ENCODE measurements at places on chromosomes 2 and 18.

- no peaks in the 10 kb centered on the region for H3K27me3 ChIP-seq
- DNase-seq: no peak
- no peaks in the 10 kb centered on the region for H3K4me1 ChIP-seq
These were observed 715.8 kb upstream of the ID2 start for GRCh38 chr2:7966032-7966431.

- DNase-seq: no peak
- no peaks in the 10 kb centered on the region for H3K27me3 ChIP-seq
- no peak overlapping the region for H3K27ac ChIP-seq
- H3K4me3 ChIP-seq: no peak overlapping the region
- no peaks in the 10 kb centered on the region for H3K4me1 ChIP-seq
- H3K36me3 ChIP-seq: no peaks in the 10 kb centered on the region
These were observed 159.7 kb downstream of the NAPG start for GRCh38 chr18:10685484-10685883.

DNA sequence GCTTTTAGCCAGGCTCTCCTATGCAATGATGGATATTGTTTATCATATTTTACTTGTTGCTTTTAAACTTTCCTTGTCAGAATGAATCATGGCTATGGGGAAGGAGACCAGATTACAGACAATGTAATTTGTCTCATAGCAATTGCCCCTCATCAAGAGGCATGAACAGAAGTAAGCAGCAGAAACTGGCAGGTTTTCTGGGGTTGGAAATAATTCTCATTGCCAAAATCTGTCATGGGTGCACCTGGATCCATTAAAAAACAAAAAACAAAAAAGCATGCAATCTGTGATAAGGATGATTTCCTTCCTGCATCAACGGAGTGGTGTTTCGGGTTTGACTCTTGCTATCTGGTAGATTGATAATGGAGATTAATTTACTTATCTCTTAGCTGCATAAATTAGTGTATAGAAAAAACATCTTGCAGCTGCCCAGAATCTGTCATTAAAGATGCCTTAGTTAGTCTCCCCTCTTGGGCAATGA is 419.6 kb downstream of the SOX11 start:
- no peak for DNase-seq
- H3K4me3 ChIP-seq: no peak overlapping the region
- H3K36me3 ChIP-seq: no peaks in the 10 kb centered on the region

GRCh38 chr2:136178941-136179601 is 61.1 kb upstream of the CXCR4 start:
- no peaks in the 10 kb centered on the region for H3K27me3 ChIP-seq
- no peaks in the 10 kb centered on the region for H3K36me3 ChIP-seq
- no peak overlapping the region for H3K27ac ChIP-seq
- no peak overlapping the region for H3K4me3 ChIP-seq

DNA sequence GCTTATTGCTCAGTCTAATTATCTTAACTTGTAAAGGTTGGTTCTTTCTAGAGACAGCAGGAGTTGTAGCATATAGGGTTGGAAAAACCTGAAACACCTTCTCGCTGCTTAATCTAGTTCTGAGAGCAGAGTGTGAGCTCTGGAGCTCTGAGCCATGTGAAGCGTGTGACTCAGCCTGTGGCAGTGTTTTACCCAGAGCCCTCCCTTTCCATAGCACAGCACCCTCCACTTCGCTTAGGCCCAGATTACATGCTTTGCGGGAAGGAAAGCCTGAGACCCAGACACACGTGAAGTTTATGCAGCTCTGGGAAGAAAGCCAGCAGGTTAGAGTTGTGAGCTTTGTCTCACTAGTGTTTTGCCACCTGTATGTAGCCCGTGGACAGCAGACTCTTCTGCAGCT is 74.5 kb downstream of the INPP4A start:
- H3K4me1 ChIP-seq: peaks cover 38% of the 10 kb centered on the region
- H3K36me3 ChIP-seq: no peaks in the 10 kb centered on the region
- DNase-seq: no peak
- H3K27me3 ChIP-seq: no peaks in the 10 kb centered on the region
- H3K27ac ChIP-seq: no peak overlapping the region

- peaks cover 5% of the 10 kb centered on the region for H3K4me1 ChIP-seq
- H3K27me3 ChIP-seq: no peaks in the 10 kb centered on the region
- no peak overlapping the region for H3K27ac ChIP-seq
- DNase-seq: no peak
- H3K36me3 ChIP-seq: no peaks in the 10 kb centered on the region
These were observed 475.6 kb upstream of the TNP1 start for GRCh38 chr2:217335341-217335966.

DNA sequence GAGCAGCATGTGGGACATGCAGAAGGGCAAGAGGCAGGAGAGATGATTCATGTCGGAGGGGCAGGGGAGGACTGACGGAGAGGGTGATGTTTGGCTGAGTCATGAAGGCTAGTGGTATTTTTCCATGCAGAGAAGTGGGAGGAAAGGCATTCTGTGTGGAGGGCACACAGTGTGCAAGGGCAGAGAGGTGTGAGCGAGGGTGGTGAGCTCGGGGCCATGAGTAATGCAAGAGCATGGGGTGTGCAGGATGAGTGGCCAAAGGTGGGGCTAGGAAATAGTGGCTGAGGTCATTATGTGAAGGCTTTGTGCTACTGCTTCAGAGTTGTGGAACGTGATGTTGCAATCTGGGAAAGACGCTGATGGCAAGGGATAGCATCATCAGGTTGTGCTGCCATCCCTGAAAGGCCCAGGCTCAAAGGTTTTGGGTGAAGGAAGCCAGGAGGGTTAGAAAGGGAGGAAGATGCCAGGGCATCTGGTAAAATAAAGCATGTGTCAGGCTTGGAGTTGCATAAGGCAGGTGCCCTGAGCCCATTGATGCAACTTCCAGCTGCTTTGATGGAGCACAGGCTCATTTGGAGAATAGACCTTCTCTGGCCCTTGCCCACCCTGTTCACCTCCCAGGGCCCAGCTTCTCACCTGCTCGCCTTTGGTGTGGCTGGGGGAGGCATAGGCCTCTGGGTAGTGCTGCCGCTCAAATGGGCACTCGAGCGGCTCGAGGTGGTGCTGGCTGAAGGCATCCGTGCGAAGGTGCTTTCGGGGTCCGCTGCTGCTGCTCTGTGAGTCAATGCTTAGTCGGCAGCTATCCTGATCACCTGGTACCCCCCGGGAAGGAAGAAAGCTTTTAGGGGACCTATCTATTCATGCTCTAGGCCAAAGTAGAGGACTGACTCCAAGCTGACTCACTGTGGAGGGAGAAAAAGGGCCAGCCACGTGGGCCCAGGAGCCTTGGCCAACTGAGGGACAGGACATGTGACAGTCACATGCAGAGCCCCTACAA is 37.5 kb downstream of the PAX8 start:
- peaks cover 22% of the 10 kb centered on the region for H3K4me1 ChIP-seq
- no peak overlapping the region for H3K4me3 ChIP-seq
- no peaks in the 10 kb centered on the region for H3K36me3 ChIP-seq

- no peak overlapping the region for H3K4me3 ChIP-seq
- H3K36me3 ChIP-seq: peaks cover 14% of the 10 kb centered on the region
- DNase-seq: no peak
- no peaks in the 10 kb centered on the region for H3K4me1 ChIP-seq
- no peaks in the 10 kb centered on the region for H3K27me3 ChIP-seq
- H3K27ac ChIP-seq: no peak overlapping the region
These were observed 117.9 kb downstream of the NRP2 start for GRCh38 chr2:205800224-205800623.

DNA sequence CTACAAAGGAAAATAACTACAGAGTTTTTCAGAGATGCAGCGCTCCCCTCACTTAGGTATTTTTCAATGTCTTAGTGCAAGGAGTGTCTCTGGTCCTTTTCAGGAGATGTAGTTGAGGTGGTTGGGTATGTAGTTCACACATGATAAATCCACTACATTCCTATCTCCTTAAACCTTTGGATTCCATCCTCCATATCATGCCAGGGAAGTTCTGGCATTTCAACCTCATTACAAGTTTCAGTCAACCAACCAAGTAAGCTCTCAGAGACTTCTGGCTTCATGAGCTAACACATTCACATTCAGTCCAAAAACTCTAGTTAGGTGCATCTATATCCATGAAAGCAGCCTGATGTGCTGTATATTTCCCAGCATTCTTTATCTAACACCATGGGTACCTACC is 47.3 kb downstream of the MAP3K20 start:
- no peak for DNase-seq
- peaks cover 33% of the 10 kb centered on the region for H3K4me1 ChIP-seq
- no peak overlapping the region for H3K27ac ChIP-seq
- H3K36me3 ChIP-seq: no peaks in the 10 kb centered on the region
- H3K4me3 ChIP-seq: no peak overlapping the region

DNA sequence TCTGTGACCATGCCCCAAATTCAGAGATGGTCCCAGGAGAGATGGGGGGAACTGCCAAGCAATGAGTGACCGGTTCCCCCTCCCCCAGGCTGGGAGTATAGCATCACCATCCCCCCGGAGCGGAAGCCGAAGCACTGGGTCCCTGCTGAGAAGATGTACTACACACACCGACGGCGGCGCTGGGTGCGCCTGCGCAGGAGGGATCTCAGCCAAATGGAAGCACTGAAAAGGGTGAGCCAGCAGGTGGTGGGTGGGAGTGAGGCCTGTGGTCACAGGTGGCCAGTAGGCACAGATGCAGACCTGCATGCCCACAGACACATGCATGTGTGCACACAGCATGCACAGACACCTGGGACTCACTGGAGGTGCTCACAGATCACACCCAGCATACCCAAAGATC is 117.2 kb downstream of the DYSF start:
- DNase-seq: no peak
- H3K27me3 ChIP-seq: no peaks in the 10 kb centered on the region
- H3K36me3 ChIP-seq: peaks cover 79% of the 10 kb centered on the region
- H3K27ac ChIP-seq: no peak overlapping the region
- H3K4me3 ChIP-seq: no peak overlapping the region

DNA sequence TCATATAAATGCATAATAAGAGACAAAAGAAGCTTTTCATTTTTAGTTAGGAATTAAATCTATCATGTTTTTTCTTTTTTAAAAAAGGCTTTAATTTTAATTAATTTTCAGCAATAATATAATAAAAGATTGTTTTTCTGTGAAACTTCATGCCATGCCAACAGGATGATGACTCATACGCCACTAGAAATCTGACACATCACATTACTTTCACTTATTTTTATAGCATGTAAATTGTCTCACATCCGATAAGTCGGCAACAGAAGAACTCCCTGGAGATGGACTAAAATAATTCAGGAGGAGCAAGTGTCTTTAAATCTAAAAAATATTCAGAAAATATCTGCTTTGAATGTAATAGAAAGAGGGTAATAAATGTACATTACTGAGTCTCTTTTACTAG is 1024.2 kb upstream of the ACVR2A start:
- H3K4me1 ChIP-seq: no peaks in the 10 kb centered on the region
- H3K36me3 ChIP-seq: no peaks in the 10 kb centered on the region
- H3K4me3 ChIP-seq: no peak overlapping the region
- no peaks in the 10 kb centered on the region for H3K27me3 ChIP-seq
